ENCODE measurements at places on chromosomes 5 and 9. TPM values are rescaled to one million over a fixed set of nuclear protein-coding genes. Genes with fewer than 3 reads are reported as not detected.

The THG1L gene
- total RNA-seq: 4.5 TPM

- H3K36me3 ChIP-seq: no peaks in the 10 kb centered on the region
- H3K4me3 ChIP-seq: no peak overlapping the region
- no peak for DNase-seq
- H3K4me1 ChIP-seq: no peaks in the 10 kb centered on the region
- H3K27me3 ChIP-seq: no peaks in the 10 kb centered on the region
Measured at GRCh38 chr9:126111556-126111955, 215.1 kb upstream of the MVB12B start.

- DNase-seq: no peak
- H3K36me3 ChIP-seq: no peaks in the 10 kb centered on the region
- no peak overlapping the region for H3K4me3 ChIP-seq
- no peaks in the 10 kb centered on the region for H3K27me3 ChIP-seq
- H3K4me1 ChIP-seq: no peaks in the 10 kb centered on the region
Measured at GRCh38 chr9:76887003-76887821, 18.7 kb downstream of the PRUNE2 start.

- H3K36me3 ChIP-seq: no peaks in the 10 kb centered on the region
- no peak for DNase-seq
- no peaks in the 10 kb centered on the region for H3K4me1 ChIP-seq
- no peak overlapping the region for H3K27ac ChIP-seq
- H3K4me3 ChIP-seq: no peak overlapping the region
Measured at GRCh38 chr5:161400583-161400982, 145.9 kb downstream of the GABRB2 start.

DNA sequence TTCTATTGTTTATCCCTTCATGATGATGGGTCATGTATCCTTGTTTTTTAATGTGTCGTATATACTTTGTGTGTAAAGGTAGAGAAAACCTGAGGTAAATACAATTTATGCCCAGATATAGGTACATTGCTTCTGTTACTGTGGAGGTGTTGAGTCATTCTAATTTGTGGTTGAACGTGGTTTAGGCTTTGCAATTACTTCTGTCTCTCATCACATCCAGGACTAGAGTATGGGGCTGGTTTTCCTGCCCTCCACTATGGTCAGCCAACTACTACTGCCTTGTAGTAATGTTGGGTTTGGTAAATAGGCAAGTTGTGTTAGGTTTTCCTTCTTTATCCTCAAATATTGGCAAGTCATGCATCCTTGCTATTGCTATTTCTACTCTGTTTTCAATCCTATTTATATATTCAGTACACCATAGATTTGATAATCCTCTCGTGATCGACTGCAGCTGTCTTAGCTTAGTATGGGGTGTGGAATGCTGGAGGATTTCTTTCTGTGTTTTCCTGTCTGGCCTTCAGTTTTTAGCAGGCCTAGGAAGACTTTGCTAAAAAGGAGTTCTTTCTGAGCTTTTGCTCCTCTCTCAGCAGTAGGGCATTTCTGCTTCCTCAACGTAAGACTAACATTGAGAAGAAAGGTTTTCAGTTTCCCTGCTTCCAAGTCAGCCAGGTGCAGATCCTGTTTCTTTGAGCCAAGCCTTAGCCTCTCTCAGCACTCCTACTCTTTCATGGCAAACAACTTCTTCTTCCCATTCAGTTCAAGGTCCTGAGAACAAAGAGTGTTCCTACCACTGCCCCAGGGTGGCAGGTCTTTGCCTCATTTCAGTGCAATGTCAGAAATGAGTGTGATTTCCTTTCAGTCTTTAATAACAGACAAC lies 844.4 kb upstream of the CDH18 start:
- no peaks in the 10 kb centered on the region for H3K36me3 ChIP-seq
- H3K27me3 ChIP-seq: no peaks in the 10 kb centered on the region
- H3K27ac ChIP-seq: no peak overlapping the region
- no peaks in the 10 kb centered on the region for H3K4me1 ChIP-seq

DNA sequence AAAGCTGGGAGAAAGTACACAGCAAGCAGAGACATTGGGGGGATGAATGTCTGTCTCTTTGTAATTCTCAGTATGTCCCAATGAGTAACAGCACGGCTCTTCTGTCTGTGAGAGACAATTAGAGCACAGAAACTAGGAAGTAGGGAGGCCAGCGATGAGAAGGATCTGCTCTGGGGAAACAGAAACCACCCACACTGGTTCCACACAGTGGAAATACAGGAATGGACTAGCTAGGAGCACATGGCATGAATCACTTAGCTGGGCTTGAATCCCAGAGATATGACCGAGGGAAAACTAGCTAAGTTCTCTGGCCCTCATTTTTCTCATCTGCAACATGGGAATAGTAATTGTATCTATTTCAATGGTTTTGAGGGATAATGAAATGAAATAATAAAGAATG lies 895.9 kb downstream of the TLE4 start:
- no peaks in the 10 kb centered on the region for H3K27me3 ChIP-seq
- H3K4me1 ChIP-seq: no peaks in the 10 kb centered on the region
- H3K36me3 ChIP-seq: no peaks in the 10 kb centered on the region
